Neural progenitor cell (in vitro differentiated cells): ENCODE measurements at places on chromosomes 4 and X. TPM values are rescaled to one million over a fixed set of nuclear protein-coding genes. Genes with fewer than 3 reads are reported as not detected.

- peaks cover 8% of the 10 kb centered on the region for H3K4me1 ChIP-seq
- H3K36me3 ChIP-seq = no peaks in the 10 kb centered on the region
- H3K27ac ChIP-seq = no peak overlapping the region
- H3K4me3 ChIP-seq = peak overlapping the region; percentile 67
- H3K27me3 ChIP-seq = peaks cover 35% of the 10 kb centered on the region
- DNase-seq = peak; percentile 14
These were observed 1.2 kb upstream of the TADA2B start for GRCh38 chr4:7041801-7042502.

DNA sequence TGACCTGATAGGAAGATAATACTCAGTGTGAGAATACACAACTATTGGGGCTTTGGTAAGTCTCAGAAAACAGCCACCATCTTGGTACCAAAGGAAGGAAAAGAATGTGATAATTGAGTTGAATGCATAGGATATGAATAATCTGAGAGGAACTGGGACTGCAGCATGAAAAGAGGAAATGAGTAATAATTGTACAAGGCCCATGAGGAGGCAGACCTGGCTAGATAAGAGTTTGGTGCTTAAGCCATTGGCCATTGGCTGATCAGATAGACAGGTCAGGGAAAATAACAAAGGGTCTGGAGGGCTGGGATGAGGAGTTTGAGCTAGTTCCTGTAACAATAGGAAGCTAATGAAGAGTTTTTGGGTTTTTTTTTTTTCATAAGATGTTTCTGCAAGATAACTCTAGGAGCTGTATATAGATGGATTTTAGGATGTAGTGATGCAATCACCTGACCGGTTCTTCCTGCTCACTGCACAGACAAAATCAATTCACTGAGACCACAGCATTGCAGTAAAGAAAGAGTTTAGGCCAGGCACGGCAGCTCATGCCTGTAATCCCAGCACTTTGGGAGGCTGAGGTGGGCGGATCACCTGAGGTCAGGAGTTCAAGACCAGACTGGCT is 5.3 kb upstream of the TRMT2B start:
- no peak overlapping the region for H3K27ac ChIP-seq
- no peaks in the 10 kb centered on the region for H3K27me3 ChIP-seq
- H3K4me3 ChIP-seq = no peak overlapping the region
- no peaks in the 10 kb centered on the region for H3K4me1 ChIP-seq

DNA sequence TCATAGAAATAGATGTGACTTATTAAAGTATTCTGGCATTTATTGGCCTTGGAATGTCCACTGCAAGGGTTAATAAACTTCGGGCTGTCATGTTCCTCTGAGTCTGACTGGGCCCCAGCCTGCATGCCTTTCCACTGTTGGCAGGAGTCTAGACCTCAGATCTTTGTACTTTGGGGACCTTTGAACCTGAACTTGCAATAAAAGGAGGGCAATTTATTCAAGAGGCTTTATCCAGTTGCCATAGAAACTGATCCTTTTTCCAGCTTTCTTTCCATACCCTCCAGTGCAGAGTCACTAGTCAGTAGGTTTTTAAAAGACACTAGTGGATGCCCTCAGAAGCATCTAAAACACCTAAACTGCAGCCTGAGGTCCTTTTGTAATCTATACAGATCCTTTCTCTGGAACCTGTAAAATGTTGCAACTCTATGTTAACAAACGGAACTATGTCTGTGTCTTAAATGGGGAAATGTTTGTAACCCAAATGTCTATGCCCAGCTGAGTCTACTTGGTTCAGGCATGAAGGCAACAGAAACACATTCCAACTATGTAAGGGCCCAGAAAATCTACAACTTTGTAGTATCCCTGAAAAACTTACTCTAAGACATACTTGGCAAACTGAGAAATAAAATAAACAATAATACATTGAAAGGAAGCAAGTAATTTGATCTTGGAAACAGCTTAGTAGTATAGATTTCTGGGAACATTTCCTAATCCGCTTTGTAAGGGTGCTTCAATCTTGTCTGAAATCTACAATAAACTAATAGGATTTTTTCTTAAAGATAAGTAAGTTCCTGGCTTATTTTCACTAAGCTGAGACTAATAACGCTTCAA is 41.5 kb downstream of the SOWAHB start:
- DNase-seq = no peak
- no peak overlapping the region for H3K4me3 ChIP-seq
- no peaks in the 10 kb centered on the region for H3K4me1 ChIP-seq
- H3K27ac ChIP-seq = no peak overlapping the region

- no peaks in the 10 kb centered on the region for H3K4me1 ChIP-seq
- H3K36me3 ChIP-seq = no peaks in the 10 kb centered on the region
- no peaks in the 10 kb centered on the region for H3K27me3 ChIP-seq
- H3K4me3 ChIP-seq = no peak overlapping the region
- DNase-seq = no peak
- H3K27ac ChIP-seq = no peak overlapping the region
These were observed 38.8 kb upstream of the GNPDA2 start for GRCh38 chr4:44765116-44765515.

DNA sequence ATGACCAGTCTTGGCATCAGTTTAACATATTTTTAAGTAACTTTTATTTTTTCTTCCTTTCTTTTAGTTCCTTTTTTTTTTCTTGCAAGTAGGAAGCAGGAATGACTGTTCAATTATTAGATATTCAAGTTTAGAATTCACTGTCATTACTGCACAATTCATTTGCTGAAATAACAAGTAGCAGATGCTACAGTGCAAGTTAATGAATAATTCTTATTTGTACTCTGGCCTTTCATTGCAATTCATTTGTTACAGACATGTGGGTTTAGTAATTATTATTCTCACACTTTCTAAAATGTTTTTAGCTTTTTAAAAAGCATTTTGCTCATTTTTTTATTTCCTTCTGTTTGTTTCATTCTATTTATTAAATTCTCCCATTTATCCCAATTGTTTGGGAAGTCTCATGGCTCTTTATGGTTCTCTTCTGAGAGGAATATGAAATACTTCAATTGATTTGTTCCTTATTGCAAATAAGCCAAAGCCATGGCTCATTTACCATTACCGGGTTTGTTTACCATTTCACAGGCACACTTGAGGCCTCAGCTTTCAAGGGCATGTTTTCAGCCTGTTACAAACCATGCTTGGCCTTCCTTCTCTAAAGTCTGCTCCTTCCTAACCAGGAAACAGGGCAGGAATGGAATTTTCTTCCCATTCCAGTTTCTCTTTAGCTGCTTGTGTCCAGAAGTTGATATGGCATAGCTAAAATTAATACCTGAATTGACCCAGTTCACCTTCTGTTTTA is 4.6 kb upstream of the DCAF4L1 start:
- no peak for DNase-seq
- no peak overlapping the region for H3K27ac ChIP-seq
- no peaks in the 10 kb centered on the region for H3K4me1 ChIP-seq
- H3K4me3 ChIP-seq = no peak overlapping the region
- no peaks in the 10 kb centered on the region for H3K27me3 ChIP-seq

GRCh38 chrX:110053453-110053852 is 50.5 kb downstream of the TMEM164 start:
- no peak overlapping the region for H3K27ac ChIP-seq
- DNase-seq = no peak
- H3K4me1 ChIP-seq = peaks cover 28% of the 10 kb centered on the region
- no peaks in the 10 kb centered on the region for H3K27me3 ChIP-seq

GRCh38 chr4:11019451-11020240 is 335.1 kb upstream of the CLNK start:
- DNase-seq = no peak
- H3K4me1 ChIP-seq = no peaks in the 10 kb centered on the region
- no peaks in the 10 kb centered on the region for H3K36me3 ChIP-seq
- H3K27ac ChIP-seq = no peak overlapping the region

DNA sequence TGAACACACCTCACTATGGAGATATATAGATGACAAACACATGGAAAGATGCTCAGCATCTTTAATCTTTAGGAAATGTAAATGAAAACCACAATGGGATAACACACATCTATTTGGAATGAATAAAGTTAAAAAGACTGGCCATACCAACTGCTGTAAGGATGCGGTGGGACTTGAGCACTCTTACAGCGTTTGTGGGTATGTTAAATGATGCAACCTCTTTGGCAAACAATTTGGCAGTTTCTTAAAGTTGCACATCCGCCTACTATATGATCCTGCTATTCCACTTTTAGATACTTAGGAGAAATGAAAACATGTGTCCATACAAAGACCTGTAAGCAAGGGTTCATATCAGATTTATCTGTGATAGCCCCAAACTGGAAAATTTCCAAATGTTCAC is 50.7 kb downstream of the MRPL1 start:
- no peak for DNase-seq
- H3K27me3 ChIP-seq = no peaks in the 10 kb centered on the region
- no peak overlapping the region for H3K4me3 ChIP-seq
- H3K36me3 ChIP-seq = no peaks in the 10 kb centered on the region
- no peaks in the 10 kb centered on the region for H3K4me1 ChIP-seq

DNA sequence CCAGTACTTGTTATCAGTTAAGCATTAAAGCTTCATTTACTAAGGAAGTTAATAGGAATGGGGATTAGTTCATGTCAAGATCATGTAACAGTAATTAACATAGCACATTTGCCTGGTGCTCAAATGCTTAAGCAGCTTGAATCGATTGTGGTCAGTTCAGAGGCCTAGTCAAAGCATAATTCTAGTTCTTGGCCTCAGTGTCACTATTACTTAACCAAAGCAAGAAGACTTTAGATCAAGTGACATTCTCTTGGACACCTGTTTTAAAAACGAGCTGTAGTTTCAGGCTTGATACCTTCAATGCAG is 115.2 kb upstream of the BMPR1B start:
- no peak for DNase-seq
- no peak overlapping the region for H3K4me3 ChIP-seq
- H3K27ac ChIP-seq = no peak overlapping the region
- peaks cover 9% of the 10 kb centered on the region for H3K36me3 ChIP-seq
- no peaks in the 10 kb centered on the region for H3K27me3 ChIP-seq

- no peak overlapping the region for H3K27ac ChIP-seq
- H3K36me3 ChIP-seq = no peaks in the 10 kb centered on the region
- no peak overlapping the region for H3K4me3 ChIP-seq
- H3K4me1 ChIP-seq = no peaks in the 10 kb centered on the region
These were observed 23.8 kb upstream of the PLAC1 start for GRCh38 chrX:134682081-134682480.

GRCh38 chr4:174629265-174629664 is 107.0 kb upstream of the HPGD start:
- no peak overlapping the region for H3K4me3 ChIP-seq
- no peak overlapping the region for H3K27ac ChIP-seq
- no peaks in the 10 kb centered on the region for H3K4me1 ChIP-seq
- no peak for DNase-seq
- H3K27me3 ChIP-seq = no peaks in the 10 kb centered on the region

- peak; percentile 37 for DNase-seq
- H3K27me3 ChIP-seq = no peaks in the 10 kb centered on the region
- peak overlapping the region; percentile 14 for H3K4me3 ChIP-seq
These were observed 99.1 kb downstream of the TRAPPC11 start for GRCh38 chr4:183758061-183758757.

DNA sequence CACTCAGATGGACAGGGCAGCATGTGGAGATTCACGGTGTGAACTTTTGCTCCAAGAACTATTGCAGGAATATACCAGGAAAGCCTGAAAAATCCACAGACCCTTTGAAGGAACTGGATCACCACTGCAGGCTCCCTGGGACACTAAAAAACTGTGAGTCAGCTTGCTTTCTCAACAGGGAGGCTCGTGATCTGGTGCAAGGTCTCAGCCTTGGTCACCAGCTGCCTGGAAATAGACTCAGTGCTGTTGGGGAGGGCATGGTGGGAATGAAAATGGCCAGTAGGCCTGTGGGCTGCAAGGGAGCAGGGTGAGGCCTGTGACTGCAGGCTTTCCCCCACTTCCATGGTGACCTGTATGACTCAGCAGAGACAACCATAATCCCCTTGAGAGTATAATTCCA is 426.4 kb upstream of the RPS6KA3 start:
- H3K36me3 ChIP-seq = peaks cover 1% of the 10 kb centered on the region
- no peaks in the 10 kb centered on the region for H3K27me3 ChIP-seq
- H3K4me1 ChIP-seq = no peaks in the 10 kb centered on the region
- no peak for DNase-seq
- H3K4me3 ChIP-seq = no peak overlapping the region

DNA sequence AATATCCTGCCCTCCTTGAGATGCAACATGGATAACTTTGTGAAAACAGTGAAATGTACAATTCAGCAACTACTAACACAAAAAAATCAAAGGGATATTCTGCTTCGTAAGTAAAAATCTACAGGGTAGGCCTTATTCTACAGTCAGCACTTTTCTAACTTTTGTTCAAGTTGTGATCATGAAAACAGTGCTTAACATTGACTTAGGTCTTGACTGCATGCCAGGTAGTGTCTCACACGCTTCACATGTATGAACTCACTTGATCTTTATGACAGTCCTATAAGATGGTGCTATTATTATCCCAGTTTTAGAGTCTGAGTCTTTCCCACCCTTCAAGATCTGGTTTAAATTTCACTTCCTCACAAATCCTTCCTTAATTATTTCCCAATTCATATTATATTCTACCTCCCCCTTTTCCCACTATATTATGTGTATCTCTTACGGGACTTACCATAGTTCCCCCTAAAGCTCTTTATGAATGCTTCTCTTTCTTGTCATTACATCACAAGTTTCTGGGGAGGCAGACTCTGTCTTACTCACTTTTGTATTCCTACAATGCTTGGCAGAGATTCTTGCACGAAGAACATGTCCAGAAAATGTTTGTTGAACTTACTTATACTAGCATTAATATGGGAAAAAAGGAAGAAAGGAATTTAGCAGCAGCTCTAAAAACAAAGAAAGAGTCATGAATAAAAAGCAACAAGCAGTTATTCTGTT is 179.8 kb downstream of the SCFD2 start:
- H3K27ac ChIP-seq = no peak overlapping the region
- H3K4me1 ChIP-seq = no peaks in the 10 kb centered on the region
- H3K27me3 ChIP-seq = no peaks in the 10 kb centered on the region
- no peak for DNase-seq
- H3K4me3 ChIP-seq = no peak overlapping the region
- H3K36me3 ChIP-seq = no peaks in the 10 kb centered on the region

GRCh38 chrX:74434336-74434735 is 13.0 kb downstream of the SLC16A2 start:
- H3K27ac ChIP-seq = no peak overlapping the region
- peaks cover 13% of the 10 kb centered on the region for H3K4me1 ChIP-seq
- H3K4me3 ChIP-seq = no peak overlapping the region
- no peak for DNase-seq
- no peaks in the 10 kb centered on the region for H3K27me3 ChIP-seq

DNA sequence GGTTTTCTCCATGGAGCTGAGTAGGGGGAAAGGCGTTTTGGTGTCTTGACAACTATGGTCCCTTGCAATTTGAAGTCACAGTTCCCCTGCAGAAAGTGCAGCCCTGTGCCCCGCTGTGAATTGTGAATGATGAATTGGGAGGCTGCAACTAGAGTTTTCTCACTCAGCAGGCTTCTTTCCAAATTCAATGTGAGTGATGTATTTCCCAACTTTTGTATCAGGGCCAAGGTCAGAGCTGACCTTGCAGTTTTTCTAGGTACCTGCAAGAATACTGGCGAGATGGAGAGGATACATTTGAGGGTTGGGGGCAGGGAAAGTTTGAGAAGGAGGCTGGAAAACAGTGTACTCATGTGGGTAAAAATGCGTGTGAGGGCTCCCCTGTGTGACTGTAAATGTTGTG is 11.7 kb downstream of the PHEX start:
- DNase-seq = no peak
- H3K27ac ChIP-seq = no peak overlapping the region
- no peaks in the 10 kb centered on the region for H3K27me3 ChIP-seq
- no peaks in the 10 kb centered on the region for H3K4me1 ChIP-seq
- H3K4me3 ChIP-seq = no peak overlapping the region

Gene ART3
- total RNA-seq = not detected in 2 replicates

Gene S100P
- not detected in 2 replicates for total RNA-seq

Gene SATL1
- total RNA-seq = 0.09 TPM in 1 of 2 replicates, not detected in the other

Gene ARHGAP36
- 0.22 TPM in 1 of 2 replicates, not detected in the other for total RNA-seq

Gene BEX2
- total RNA-seq = 37.5 and 45.4 TPM in 2 replicates

Gene PTPN13
- 183 and 244 TPM in 2 replicates for total RNA-seq

Gene TACC3
- total RNA-seq = 68.4 and 115 TPM in 2 replicates

Gene CAPN6
- total RNA-seq = 226 and 232 TPM in 2 replicates
